ENCODE measurements at places on chromosomes 5 and 9.

- no peak for DNase-seq
These were observed 1.1 kb upstream of the GNA14 start for GRCh38 chr9:77649109-77649812.

- no peak for DNase-seq
These were observed 81.6 kb upstream of the KLF4 start for GRCh38 chr9:107571148-107571547.

DNA sequence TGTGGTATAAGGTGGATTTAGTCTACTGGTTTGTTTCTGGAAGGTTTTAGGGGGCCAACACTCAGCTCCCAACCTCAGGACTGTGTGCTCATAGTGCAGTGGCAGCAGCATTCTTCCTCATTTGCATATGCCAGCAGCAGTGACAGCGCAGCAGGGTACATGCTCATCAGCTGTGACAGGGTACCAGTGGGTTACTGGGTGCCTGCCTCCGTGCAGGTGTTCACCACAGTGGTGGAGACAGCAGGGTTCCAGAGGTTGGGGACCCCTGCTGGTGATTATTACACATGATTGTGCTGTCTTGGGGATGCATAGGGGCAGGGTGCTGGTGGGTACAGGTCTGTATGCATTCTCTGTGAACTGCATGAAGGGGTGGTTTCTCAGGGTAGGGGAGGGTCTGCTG is 45.5 kb upstream of the IFNE start:
- DNase-seq, result no peak

DNA sequence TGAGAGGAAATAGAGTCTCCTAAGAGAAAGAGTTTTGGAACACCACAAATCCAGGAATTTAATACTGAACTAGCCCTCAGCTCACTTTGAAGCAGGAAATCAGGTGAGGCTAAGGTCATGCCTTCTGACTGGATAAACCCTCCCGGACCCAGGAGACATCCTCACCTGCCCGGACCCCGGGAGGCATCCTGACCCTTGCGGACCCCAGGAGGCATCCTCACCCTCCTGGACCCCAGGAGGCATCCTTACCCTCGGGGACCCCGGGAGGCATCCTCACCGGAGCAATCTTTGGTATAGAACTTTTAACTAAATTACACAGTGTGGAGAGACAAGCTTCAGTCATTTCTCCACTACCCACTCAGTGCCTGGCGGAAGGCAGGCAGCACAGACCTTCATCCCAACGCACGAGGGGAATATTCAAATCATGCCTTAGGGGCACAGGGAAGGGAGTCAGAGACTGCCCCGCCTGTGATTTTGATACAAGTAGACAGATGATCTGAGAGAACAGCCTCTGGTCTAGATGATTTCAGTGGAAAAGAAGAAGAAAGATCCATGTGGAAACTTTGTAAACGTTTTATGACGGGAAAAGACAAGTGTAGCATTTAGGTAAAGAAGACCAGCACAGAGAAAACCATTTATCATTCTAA is 21.3 kb downstream of the STXBP1 start:
- DNase-seq, result no peak

GRCh38 chr5:147750065-147750464 is 32.5 kb downstream of the JAKMIP2 start:
- no peak for DNase-seq

DNA sequence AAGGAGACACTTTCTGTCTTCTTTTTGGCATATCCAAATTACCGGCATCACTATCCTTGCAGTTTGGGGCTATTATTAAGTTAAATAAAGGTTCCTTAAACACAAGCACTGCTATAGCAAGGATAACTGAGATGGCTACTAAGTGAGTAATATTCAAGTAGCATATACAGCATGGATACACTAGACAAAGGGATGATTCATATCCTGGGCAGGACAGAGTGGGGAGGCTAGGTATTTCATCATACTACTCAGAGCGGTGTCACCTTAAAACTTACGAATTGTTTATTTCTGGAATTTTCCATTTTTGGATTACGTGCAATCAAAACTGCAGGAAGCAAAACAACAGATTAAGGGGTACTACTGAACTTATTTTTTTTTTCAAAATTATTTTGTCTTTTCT is 54.1 kb downstream of the FER start:
- no peak for DNase-seq

- DNase-seq, result no peak
These were observed 197.9 kb downstream of the IRX2 start for GRCh38 chr5:2553611-2554010.

Measured in putamen (tissue), 1 donor.